ENCODE measurements at places on chromosomes 11 and 22.

DNA sequence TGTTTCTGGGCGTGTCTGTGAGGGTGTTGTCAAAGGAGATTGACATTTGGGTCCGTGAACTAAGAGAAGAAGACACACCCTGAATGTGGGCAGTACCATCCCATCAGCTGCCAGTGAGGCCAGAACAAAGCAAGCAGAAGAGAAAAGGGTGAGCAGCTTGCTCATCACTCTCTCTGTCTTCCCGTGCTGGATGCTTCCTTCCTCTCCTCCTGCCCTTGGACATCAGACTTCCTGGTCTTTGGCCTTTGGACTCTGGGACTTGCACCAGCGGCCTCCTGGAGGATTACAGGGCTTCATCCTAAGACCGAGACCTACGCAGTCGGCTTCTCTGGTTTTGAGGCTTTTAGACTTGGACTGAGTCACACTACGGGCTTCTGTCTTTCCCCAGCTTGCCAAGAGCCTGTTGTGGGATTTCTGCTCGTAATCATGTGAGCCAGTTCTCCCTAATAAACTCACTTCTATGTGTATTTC is 18.8 kb downstream of the APOL2 start:
- peak; percentile 66 for DNase-seq

DNA sequence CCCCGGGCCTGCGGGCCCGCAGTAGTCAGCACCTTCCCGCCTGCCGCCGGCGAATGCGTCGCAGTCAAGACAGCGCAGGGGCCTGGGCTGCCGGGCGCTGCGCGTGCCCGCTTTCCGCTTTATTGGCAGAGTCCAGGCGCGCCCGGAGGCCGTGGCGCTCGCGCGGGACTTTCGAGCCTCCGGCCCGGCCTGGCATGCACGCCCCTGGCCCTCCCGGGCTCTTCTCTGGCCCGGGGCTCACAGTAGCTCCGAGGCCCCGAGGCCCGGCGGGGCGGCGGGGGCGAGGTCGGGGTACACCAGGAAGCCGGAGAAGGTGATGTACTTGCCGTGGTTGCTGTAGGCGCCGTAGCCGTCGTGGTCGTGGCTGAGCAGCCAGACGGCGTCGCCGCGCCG is 3.1 kb downstream of the FAM180B start:
- peak; percentile 23 for DNase-seq

- no peak for DNase-seq
These were observed 1.8 kb upstream of the RAB3IL1 start for GRCh38 chr11:61918938-61919704.

DNA sequence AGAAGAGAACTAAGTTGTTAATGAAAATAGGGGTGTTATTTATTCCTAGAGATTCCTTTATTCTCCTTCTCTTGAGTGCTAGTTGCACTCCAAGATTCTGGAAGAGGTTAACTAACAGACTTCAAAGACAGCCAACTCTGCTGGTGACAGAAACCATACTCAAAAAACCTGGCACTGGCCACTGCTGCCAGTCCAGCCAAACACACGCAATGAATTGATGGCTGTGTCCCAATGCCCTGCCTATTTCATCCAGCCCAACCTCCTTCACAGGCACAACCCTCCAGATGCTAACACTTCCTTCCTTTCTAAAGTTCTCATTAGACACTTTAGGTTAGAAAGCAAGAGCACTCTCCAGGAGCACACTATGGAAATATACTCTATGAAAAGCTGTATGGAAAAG is 150.8 kb upstream of the C11orf58 start:
- DNase-seq, result no peak

DNA sequence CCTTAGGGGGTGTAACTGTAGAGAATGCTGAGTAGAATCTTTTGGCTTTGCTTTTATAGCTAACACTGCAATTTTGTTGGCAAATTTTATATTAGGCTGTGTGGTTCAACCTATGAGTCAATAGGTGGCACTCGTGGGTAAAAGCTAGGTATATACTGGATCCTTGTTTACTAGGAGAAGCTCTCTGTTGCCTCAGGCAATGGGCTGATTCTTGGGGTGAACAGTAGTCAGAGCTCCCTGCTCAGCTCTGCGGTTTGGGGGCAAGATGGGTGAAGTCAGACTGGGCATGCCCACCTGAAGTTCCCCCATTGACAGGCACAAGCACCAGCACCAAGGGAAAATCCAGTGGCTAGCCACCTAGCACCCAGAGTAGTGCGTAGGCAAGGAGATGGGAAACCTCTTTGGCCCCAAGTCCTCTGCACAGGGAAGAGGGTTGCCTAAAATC is 238.7 kb downstream of the FAM181B start:
- DNase-seq, result no peak

DNA sequence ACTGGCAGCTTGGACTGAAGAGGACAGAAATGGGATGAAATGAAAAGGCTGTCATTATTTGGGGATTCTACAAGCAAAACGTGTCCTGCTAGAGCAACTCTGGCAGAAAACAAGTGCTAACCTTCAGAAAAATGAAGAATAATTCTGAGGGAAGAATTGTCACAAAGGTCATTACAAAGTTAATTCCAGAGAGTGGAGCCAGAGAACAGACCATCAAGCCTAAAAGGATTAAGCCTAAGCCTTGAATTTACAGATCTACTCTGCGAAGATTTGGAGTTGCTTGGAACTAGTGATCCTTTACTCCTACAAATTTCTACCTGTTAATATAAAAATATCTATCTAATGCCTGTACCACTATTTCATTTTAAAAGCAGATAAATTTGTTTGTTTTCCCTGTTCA is 1077.3 kb upstream of the CNTN5 start:
- DNase-seq, result no peak

DNA sequence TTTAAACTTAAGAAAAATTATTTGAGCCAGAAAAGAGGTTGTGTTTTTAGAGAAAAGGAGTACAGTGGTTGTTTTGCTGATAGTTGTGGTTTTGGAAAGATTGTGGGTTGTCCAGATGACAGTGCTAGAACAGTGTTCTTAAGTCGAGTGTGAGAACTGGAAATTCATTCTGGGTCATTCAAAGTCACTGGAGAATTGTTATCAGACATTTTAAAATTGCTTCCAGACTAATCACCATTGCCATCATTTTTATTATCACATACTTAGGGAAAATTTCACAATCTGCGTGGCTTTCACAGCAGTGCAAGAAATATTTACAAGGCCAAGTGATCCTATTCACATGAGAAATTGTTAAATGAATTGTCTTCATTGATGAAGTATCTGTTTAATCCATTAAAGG is 242.2 kb upstream of the DDI1 start:
- no peak for DNase-seq

- DNase-seq, result peak; percentile 59
These were observed 33.1 kb downstream of the HIPK3 start for GRCh38 chr11:33290319-33290718.

DNA sequence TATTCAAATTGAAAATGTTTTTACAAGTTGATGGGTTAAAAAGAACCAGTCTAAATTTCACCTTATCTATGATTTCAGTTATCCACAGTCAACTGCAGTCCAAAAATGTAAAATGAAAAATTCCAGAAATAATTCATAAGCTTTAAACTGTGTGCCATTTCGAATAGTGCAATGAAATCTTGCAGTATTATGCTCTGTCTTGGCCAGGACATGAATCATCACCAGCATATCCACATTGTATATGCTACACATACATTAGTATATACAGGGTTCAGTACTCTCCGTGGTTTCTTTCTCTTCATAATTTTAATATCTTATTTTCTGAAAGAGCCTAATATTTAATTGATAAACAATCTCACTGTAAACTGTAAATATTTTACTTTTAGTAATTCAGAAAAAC is 45.9 kb downstream of the ARHGAP32 start:
- no peak for DNase-seq

DNA sequence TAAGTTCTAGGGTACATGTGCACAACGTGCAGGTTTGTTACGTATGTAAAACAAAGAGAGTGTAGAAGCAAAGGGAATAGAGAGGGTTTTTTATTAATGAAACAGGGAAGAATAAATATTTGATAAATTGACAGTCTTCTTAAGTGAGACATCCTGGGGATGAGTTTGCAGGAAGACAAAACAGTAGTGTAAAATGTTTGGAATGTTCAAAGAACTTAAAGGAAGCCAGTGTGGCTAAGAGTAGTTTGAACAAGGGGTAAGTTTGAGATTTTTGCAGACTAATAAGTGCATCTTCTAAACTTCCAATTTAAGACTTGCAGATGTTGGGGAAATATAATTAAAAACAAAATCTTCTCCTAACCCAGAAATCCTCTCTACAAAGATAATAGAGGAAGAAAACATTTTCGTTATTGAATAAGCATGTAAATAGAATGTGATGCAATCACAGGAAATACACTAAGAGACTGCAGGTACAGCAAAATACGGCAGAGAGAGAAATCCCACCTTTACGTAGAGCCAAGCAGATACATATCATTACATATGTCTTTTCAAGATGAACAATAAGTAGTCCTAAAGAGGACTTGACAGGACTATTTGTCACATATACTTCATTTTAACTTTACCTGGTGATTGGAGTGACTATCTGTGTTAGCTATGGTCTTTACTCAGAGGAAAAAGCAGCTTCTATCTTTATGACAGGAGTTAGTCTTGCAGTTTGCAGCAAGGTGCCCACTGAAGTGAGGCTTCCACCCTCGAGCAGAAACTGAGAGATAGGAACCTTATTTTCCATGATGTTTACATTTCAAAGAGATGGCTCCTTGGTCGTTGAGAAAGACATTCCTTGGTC is 402.1 kb downstream of the CNTN5 start:
- DNase-seq, result no peak
